ENCODE measurements at places on chromosomes 12 and 14. TPM values are rescaled to one million over a fixed set of nuclear protein-coding genes. Genes with fewer than 3 reads are reported as not detected.

DNA sequence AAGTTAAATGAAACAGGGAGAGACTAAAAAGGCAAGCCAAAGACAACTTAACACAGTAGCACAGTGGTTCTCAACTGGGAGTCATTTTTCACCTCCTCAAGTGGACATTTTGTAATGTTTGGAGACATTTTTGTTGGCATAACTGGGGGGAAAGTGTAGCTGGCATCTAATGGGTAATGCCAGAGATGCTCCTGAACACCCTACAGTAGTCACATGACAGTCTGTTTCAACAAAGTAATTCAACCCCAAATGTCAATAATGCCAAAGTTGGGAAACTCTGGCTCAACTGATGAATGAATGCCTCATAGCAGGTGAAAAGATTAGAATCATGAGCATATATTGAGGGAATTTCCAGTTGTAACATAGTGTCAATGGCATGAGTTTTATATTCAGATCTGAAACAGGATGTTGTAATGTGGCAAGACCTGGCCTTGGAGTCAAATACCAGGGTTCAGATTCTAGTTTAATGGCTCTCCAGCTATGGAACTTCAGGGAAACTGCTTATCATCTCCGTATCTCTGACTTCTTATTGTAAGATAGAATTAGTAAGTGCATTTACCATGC is 2.4 kb upstream of the OR4K5 start:
- no peak for DNase-seq

GRCh38 chr14:96698960-96699539 is 98.1 kb upstream of the VRK1 start:
- DNase-seq: no peak

- no peak for DNase-seq
Measured at GRCh38 chr12:64618953-64619590, 8.8 kb downstream of the RASSF3 start.

DNA sequence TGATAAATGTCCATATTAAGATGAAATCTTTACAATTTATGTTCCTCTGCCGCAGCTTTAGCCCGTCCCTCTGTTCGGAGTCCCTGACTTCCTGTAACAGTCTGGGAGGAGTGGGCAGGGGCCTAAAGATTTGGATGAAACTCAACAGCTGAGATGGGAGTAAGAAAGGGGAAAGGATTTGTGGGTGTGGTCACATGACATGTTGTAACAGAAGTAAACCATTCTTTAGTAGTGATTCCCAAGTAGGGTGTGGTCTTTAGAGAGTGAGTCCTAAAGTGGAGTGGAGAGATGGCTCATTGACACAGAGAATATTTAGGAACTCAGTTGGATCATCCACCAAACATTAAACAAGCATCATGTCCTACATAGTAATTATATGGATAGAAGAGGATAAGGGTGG is 12.9 kb downstream of the TMEM117 start:
- DNase-seq: no peak

DNA sequence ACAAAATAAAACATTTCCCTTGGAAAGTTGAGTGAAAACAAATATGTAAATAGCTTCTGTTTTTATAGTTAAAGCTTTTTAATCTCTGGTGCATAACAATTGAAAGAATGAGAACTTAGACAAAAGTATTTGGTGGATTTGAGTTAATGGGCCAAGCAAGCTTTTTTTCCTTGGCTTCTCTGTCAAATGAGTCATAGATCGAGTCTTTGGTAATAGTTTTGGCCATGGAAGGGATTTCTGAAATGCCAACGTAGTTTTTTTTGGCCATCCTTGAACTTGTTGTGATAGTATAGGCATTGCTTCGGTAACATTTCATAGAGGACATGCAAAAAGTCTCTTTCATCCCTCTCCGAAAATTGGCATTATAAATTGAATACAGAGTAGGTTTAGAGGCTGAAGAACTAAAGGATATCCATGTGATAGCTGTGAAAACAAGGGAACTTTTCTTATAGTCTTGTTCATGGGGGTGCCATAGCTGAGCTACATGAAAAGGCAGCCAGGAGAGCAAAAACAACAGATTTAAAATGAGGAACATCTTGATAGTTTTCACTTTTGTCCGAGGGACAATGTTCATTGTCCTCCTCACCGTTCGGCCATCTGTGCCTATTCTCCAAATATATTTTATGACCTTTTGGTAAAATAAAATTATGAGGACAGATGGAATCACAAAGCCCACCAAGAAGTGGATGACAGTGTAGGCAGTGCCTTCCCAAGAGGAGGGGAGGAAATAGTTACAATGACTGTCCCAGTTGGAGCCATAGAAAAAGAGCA is 34.7 kb downstream of the GPR19 start:
- DNase-seq: no peak

DNA sequence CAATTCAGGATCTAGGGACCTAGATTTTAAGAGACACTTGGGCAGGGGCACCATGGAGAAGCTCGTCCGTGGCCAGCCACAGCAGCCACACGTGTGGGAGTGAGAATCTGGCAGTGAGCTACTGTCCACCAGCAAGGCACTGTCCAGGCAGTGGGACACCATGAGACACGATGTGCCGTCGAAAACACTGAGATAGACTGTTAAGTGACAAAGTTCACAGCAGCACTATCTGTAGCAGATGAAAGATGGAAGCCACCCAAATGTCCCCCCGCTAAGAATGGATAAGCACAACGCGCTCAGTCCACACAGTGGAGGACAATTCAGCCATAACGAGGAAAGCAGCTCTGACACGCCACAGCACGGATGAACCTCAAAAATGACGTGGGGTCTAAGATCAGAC is 19.7 kb downstream of the RILPL1 start:
- DNase-seq: peak; percentile 43

DNA sequence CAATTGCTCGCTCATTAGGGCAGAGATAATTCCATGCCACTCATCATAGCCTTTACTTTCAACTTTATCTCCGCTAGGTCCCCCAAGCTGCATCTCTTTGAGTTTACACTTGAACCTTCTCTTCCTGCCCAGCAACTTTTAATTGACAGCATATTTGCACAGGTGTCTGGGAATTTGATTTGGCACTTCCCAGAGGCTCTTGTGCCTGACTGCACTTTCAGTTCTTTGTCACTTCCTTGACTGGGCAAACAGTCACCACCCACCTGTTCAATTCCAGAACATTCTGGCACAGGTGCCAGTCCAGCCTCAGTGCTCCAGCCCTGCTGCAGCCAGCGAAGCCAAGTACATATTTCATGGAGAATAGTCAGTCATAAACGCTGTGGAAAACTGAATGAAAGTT is 110.1 kb upstream of the LRIG3 start:
- DNase-seq: no peak

- DNase-seq: no peak
Measured at GRCh38 chr12:84766375-84766774, 146.2 kb downstream of the SLC6A15 start.

DNA sequence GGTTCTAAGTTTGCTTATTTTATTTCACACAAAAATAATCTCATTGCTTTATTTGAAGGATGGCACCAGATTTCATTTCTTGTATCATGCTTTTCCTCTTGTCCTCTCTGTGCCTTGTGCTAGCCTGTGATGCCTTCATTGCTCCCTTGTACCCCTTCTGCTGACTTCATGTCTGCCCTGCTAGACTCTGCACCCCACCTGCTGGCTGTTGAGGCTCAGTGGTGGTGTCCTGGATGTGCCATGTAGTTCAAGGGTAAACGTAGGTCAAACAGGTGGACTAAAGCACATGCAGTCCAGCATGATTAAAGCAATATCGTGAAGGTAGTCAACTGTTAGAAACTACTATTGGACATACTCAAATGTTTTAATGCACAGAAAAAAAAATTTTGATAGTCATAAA is 21.6 kb downstream of the MRPS35 start:
- DNase-seq: no peak

- DNase-seq: no peak
Measured at GRCh38 chr12:132188916-132189325, 44.7 kb downstream of the NOC4L start.

- DNase-seq: no peak
Measured at GRCh38 chr12:89231686-89232085, 120.6 kb downstream of the DUSP6 start.

- no peak for DNase-seq
Measured at GRCh38 chr14:24818058-24818822, 184.2 kb upstream of the GZMB start.

GRCh38 chr14:50669441-50669986 is 1.4 kb upstream of the SAV1 start:
- no peak for DNase-seq

GRCh38 chr14:99315197-99315596 is 43.2 kb upstream of the BCL11B start:
- DNase-seq: no peak

DNA sequence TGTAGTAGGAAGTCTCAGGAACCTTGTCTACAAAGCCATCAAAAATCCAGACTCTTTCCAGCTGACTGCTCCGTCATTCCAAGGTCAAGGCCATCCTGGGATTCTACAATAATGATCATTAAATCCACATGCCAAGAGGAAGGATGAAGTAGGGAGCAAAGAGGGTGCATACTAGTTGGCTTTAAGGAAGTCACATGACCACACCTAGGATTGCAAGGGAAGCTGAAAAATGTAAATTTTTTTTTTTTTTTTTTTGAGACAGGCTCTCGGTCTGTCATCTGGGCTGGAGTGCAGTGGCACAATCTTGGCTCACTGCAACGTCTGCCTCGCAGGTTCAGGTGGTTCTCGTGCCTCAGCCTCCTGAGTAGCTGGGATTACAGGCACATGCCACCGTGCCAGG is 7.3 kb upstream of the MRPL42 start:
- no peak for DNase-seq

GRCh38 chr12:2297004-2297403 is 244.2 kb downstream of the CACNA1C start:
- DNase-seq: no peak

- no peak for DNase-seq
Measured at GRCh38 chr12:2364631-2365051, 311.9 kb downstream of the CACNA1C start.

- DNase-seq: no peak
Measured at GRCh38 chr12:6823182-6824084, 1.8 kb downstream of the GPR162 start.

DNA sequence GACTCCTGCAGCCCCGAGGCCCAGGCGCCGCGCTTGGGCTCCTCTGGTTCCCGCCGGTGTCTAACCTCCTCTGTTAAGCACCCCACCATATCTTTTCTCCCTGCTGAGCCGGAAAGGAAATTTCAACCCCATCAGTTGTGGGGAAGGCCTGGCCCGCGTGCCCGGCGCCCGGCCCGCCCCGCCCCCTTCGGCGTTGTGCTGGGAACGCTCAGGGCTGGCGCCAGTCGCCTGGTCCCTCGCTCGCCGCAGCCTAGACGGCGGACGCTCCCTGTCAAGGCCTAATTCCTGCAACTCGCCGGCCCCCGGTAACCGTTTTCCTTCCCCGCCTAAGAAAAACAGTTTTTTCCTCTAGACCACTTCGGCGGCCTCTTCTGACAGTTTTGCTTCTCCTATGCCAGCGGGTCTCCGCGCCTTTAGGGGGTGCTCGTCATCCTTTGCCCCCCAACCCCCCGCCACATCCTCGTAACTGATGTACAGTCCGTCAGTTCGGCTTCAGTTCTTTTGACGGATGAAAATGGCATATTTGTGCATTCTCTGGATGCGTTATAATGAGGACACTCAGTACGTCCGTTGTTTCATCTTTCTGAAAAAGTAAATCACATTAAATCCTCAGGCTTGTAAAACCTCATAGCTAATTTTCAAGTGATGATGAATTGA is 506 bp upstream of the NAP1L1 start:
- DNase-seq: peak; percentile 95

- no peak for DNase-seq
Measured at GRCh38 chr12:23186950-23187349, 562.0 kb downstream of the ETNK1 start.

- DNase-seq: no peak
Measured at GRCh38 chr12:31603546-31604009, 12.6 kb upstream of the DENND5B start.

GRCh38 chr12:115870021-115870420 is 407.5 kb downstream of the MED13L start:
- no peak for DNase-seq

SMCO2 gene
- total RNA-seq: not detected

SLC39A2 gene
- 0.29 TPM for total RNA-seq

NFE2 gene
- 0.97 TPM for total RNA-seq

TSPAN8 gene
- total RNA-seq: 2.3 TPM

MMP17 gene
- 1.4 TPM for total RNA-seq

SIX1 gene
- total RNA-seq: not detected
